ENCODE measurements at places on chromosomes 7 and 10.

DNA sequence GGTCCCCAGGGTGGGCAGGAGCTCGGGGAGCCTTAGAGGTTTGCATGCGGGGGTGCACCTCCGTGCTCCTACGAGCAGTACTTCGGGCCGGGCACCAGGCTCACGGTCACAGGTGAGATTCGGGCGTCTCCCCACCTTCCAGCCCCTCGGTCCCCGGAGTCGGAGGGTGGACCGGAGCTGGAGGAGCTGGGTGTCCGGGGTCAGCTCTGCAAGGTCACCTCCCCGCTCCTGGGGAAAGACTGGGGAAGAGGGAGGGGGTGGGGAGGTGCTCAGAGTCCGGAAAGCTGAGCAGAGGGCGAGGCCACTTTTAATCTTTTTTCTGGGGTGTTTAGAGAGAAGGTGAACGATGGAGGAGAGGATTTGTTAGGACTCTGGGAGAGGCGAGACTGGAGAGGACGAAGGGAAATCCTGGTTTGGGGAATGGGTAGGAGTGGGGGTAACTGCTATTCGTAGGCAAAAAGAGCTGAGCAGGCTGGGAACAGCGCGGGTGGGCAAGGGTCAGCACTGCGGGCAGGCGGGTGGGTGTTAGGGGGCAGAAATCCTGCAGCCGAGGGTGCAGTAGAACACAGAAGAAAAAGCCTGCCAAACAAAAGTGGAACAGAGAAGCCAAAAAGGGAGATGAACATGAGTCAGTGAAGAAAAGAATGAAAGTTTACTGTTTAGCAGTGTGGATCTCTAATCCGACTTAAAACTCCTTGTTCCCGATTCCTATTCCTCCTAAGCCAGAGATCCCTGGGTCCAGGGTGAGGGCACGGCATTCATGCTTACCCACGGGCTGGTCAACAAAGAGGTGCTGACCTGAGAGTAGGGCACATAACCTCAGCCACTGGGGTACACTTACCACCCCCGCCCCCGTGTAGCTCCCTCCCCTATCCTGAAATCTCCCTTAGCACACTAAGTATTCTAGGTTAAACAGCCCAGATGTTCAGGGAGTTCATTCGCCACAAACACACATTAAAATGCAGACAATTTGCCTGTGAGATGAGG is 26.9 kb downstream of the PRSS2 start:
- DNase-seq = no peak

GRCh38 chr10:19158358-19158757 is 109.8 kb downstream of the MALRD1 start:
- DNase-seq = no peak

GRCh38 chr10:37576154-37576553 is 281.3 kb downstream of the ZNF248 start:
- DNase-seq = no peak

DNA sequence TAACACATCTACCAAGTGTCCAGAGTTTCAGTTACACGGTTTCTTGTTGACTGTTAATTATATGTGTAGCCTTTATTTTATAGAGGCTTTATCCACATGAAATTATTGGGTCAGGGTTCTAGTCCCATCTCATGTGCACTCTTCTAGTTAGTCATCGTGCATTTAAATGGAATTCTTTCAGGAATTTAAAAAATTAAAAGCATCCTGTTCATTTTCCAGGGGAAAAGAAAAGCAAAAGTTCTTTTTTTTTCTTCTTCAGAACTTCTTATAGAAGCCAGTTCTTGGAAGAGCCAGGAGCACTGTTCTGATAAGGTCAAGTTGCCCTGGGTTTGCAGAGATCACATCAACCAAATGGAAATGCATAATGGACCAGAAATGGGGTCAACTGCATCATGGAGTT is 324.7 kb downstream of the INHBA start:
- DNase-seq = no peak

DNA sequence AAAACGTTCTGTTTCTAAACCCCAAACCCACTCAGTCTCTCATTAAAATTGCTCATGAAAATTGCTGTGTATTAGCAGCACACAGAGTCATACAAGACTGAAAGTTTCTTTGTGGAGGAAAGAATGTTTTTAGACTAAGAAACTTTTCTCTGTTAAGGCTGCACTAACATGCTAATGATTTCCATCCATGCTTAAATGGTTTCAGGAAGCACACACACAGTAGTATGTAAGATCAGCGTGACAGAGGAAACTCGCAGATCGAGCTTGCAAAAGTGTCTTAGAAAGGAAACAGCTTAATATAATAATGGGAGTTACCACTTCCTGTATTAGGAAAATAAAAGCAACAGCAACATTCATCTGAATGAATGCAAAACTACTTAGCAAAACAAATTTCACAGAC is 112.7 kb downstream of the ICA1 start:
- DNase-seq = no peak

DNA sequence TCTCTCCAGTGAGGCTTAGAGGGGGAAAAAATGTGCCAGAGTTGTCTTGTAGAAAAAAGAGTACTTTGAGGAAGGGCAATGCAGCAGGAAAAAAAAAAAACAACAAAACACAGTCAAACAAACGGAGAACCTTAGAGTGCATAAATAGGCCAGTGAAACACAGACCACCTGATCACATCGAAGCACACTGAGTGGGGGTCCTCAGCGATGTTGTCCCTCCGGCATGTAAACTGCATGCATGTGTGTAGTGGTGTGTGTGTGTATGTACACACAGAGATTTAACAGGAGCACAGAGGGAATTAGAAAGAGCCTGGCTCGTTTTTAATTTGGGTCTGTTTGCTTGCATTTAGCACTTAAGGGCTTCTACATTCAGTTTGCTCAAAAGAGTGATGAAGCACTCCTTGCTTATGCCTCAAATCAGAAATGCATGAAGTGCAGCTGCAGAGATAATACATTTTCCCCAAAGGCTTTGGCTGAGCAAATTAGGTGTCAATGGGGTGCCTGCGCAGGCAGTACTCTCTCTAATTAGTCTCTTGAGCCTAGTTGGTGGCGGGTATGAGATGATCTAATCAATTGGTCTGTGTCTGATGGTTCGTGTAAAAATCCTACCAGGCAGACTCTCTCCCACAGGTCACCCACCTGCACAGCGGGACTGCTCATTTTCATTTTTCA is 62.7 kb upstream of the FZD1 start:
- no peak for DNase-seq

GRCh38 chr7:29362380-29362779 is 167.8 kb downstream of the CHN2 start:
- no peak for DNase-seq

DNA sequence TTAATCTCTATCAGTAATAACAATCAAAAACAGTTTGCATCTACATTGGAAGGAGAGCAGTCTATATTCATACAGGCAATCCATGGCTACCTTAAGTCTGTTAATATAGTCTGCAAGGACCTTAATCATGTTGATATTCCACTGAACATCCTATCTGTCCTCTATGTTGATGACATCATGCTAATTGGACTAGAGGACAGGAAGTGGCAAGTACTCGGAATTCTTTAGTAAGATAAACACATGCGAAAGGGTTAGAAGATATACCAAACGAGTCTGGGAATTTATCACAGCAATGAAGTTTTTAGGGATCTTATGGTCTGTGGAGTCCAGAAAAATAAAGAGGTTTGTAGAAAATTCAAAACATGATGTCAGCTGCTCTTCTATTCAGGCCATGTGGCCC is 11.3 kb upstream of the SAMD9L start:
- DNase-seq = no peak

GRCh38 chr7:152514771-152515105 is 78.9 kb upstream of the KMT2C start:
- no peak for DNase-seq

DNA sequence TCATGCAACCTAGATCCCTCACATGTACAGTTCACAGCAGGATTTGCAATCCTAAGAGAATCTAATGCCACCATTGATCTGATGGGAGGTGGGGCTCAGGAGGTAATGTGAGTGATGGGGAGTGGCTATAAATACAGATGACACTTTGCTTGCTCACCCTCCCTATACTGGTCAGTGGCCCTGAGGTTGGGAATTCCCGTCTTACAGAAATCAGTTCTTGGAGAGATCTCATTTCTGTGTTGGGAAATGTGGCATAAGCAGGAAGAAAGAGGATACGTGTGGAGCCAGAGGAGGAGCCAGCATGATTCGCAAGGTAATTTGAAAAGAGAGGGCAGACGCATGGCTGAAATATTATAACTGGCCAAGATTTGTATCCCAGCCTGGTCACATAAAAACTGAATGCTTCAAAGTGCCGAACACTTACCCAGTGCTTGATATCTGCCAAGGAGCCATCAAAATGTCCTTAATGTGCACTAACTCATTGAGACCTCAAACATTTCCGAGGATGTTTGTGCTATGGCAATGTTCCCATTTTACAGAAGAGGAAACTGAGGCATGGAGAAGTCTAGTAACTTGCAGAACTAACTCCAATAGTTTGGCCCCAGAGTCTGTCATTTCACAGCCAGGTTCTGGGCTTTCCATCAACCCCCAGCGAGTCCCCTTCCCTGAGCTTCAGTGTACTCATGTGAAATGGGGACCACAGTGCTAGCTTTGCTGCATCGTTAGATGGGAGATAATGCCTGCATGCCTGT is 5.5 kb upstream of the IKZF1 start:
- no peak for DNase-seq

- DNase-seq = no peak
Observed at GRCh38 chr7:128347647-128348097, 4.0 kb upstream of the RBM28 start.

- no peak for DNase-seq
Observed at GRCh38 chr7:100044718-100045117, 4.9 kb upstream of the ZSCAN21 start.

DNA sequence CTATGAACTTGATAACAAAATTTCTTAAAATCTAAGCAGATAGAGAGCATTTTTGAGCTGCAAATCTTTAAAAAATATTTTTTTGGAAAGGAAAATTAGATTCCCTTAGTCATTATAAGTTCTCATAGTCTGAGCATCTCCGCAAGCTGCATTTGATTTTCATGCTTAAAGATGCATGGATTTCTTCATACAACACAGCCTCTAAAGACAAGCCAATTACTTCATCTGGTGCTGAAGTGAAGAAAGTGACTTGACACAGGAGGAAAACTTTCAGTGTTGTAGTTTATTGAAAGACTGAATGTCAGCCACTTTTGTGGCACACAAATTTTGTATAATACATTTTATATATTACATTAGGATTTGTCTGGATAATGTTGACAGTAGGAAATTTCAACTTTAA is 22.5 kb downstream of the SEMA3D start:
- DNase-seq = no peak

- DNase-seq = no peak
Observed at GRCh38 chr10:90930070-90930837, 9.4 kb upstream of the ANKRD1 start.

DNA sequence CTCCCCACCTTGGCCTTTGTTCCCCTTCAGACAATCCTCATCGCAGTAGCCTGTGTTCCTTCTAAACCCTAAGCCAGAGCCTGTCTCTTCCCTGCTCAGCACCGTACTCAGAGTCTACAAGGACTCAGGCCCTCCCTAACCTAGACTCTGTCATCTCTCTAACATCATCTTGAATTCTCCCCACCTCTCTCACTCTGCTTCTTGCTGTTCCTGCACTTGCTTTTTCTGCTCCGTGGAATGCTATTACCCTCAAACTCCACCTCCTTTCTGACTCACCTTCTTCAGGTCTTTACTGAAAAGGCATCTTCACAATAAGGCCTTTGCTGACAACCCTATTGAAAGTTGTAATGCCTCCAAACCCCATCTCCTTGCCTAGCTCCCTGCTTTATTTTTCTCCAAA is 141.0 kb downstream of the DKK1 start:
- no peak for DNase-seq

GRCh38 chr10:113517165-113517900 is 35.5 kb upstream of the HABP2 start:
- no peak for DNase-seq

GRCh38 chr7:17436126-17436525 is 137.7 kb downstream of the AHR start:
- no peak for DNase-seq

- no peak for DNase-seq
Observed at GRCh38 chr7:74452748-74453321, 871 bp upstream of the GTF2IRD1 start.

GRCh38 chr7:73850781-73851207 is 8.5 kb upstream of the METTL27 start:
- no peak for DNase-seq

DNA sequence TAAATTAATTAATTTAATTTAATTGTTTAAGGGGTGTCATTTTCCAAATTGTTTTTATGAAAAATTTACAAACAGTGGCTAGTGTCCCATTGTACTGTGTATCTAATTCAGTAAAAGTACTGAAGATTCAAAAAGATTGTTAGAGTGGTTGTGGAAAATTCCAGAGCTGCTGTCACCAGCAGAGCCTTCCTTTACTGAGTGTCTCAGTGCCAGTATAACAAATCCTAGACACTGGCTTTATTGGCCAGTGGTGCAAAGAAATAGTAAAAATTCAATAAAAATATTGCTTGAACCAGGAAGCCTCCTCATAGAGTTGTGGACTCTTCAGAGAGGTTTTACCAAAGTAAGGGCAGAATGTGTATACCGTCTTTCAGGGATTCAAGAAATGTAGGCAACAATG is 23.1 kb upstream of the HERPUD2 start:
- DNase-seq = no peak

- DNase-seq = no peak
Observed at GRCh38 chr7:136957391-136957790, 88.9 kb downstream of the CHRM2 start.

DNA sequence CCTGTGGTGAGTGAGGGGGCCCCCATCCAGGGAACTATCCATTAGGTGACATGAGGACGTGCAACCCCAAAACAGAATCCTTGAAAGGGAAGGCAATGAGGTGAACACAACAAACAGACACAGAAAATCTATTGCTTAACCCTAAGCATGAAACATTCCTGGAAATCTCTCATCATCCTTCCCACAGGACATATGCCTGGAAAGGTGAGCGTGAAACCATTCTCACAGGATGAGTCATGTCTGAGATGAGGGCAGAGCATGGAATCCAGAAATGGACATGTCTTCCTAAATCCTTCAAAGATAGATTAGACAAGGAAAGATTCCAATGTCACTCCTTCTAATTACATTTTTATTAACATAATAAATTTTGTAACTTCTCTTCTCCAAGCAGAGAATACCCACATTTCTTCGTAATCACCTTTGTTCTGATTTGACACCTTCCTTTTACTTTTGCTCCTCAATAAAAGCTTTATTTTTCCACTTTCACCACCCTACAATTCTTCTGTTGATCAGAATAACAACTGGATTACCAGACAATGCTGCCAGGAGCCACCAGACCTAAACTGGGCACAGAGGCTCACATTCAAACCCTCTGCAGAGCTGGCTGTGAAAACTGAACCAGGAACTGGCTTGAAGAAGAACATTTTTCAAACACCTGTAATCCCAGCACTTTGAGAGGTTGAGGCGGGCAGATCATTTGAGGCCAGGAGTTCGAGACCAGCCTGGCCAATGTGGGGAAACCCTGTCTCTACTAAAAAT is 67.2 kb downstream of the COBL start:
- DNase-seq = no peak

DNA sequence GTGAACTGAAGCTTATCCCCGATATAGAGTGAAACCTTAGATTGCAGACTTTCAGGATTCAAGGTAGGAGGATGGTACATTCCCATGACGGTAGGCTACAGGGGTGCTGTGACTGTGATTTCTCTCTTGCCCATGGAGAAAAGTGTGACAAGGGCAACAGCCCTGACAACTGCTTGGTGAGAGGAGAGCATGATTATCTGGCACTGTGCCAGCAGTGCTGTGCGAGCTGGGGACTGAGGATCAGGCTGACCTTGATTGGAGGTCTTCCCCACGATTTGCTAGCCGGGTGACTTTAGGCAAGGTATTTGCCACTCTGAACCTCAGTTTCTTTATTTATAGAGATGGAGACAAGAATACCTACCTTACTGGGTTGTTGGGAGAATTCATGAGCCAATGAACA is 229.5 kb downstream of the PTEN start:
- DNase-seq = no peak

Measured in GDM1 (cell line).